Fibroblast of lung (primary cell): ENCODE measurements at places on chromosomes 16 and 17.

GRCh38 chr16:84084570-84085270, 32.0 kb downstream of the MBTPS1 start:
- peak; percentile 68 for DNase-seq

- DNase-seq: no peak
Observed at GRCh38 chr17:68785565-68786486, 169.4 kb downstream of the ABCA8 start.

DNA sequence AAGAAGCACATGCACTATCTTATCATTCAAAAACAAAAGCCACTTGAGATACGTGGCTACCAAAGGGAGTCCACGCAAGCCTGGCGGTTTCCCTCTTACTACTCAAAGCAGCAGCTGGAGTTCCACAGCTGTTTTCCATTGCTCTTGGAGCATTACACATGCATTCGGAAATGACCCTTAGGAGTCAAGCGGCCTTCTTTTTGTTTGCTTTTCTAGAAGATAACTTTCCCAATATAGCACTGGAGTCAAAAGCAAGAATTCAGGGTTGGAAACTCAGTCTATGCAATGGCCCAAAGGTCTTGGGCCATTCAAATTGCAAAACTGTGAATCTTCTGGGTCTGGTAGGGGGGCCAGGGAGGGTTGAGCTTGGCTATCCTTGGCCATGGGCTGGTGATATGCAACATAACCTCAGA, 97.8 kb upstream of the MAF start:
- DNase-seq: peak; percentile 98

DNA sequence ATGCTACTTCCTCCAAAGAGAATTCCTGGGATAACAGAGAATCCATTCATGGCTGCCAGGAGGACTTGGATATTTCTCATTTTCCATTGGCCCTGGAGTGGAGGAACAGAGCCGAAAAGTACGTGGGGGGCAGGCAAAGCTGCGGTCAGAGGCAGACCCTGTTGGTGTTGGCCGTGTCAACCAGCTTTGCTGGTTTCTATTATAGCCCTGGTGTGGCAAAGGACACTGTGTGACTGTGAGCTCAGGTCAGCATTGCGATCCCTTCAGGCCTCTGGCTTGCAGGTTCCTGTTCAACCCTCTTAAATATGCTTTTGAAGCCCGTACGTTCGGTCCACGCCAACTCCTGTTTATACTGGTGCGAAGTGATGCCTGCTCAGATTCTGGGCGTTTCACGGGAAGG, 596.2 kb downstream of the MAF start:
- no peak for DNase-seq

DNA sequence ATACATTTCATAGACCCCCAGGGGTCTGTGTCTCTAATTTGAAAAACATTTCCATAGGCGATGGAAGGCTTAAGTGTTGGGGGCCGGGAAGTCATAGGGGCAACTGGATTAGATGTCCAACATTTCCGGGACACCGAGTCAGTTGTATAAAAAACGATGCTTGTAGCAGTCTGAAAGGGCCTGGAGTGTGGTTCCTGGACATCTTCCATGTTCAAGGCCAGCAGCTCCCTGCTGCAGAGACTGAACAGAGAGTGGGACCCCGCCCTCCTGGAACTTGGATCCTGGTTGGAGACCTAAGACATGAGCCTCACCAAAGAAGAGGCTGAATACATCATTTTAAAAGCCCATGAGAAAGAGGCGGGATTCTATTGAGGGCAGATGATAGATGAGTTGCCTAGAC, 82.0 kb upstream of the ZNF423 start:
- DNase-seq: no peak

DNA sequence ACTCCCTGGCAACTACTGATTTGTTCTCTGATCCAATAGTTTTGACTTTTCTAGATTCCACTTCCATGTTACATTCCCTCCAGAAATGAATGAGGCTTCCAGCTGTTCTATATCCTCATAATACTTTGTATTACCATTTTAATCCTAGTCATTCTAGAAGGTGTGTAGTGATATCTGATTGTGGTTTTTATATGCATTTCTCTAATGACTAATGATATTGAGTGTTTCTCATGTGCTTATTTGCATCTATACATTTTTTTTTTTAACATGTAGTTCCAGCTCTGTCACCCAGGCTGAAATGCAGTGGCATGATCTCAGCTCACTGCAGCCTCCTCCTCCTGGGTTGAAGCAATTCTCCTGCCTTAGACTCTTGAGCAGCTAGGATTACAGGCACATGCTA, 7.3 kb downstream of the ADGRG5 start:
- no peak for DNase-seq

GRCh38 chr17:50452630-50453300, 15.9 kb downstream of the CHAD start:
- DNase-seq: no peak

GRCh38 chr16:23367988-23368387, 65.9 kb downstream of the SCNN1B start:
- no peak for DNase-seq

DNA sequence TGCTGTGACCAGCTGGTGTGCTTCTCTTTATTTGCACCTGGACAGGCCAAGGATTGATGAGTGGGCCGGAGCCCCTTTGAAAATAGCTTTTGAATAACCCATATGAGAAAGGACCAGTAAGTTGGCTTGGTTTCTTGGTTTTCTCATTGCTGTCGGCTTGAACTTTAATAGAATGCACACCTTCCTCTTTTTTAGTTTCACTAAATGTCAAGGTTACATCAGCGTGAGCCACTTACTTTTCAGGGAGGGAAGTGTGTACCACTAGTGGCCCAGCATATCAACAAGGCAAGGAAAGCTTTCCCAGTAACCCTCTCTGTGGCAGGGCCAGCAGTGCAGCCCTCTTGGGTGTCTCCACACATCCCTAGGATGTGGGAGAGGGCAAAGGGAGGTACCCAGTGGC, 433.3 kb downstream of the CA10 start:
- DNase-seq: no peak

DNA sequence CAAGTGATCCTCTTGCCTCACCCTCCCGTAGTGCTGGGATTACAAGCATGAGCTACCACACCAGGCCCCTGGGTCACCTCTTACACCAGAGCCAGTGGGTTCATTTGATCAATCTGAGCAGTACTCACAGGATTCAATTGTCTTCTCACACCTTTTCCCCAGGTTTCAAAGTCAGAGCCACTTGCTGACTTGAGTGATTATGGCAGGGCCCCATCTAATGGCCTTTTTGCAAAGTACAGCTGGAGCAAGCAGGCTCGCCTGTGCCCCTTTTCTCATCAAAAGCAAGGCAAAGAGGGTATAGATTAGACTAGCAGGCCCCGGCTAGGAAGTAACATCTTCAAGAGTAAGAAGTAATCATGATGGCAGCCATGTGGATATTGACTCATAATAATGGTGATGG, 114.8 kb upstream of the NOL11 start:
- peak; percentile 41 for DNase-seq

- DNase-seq: peak; percentile 12
Observed at GRCh38 chr16:79074951-79075350, 525.6 kb downstream of the MAF start.

- DNase-seq: no peak
Observed at GRCh38 chr16:30546115-30546514, 11.5 kb upstream of the ZNF747 start.

DNA sequence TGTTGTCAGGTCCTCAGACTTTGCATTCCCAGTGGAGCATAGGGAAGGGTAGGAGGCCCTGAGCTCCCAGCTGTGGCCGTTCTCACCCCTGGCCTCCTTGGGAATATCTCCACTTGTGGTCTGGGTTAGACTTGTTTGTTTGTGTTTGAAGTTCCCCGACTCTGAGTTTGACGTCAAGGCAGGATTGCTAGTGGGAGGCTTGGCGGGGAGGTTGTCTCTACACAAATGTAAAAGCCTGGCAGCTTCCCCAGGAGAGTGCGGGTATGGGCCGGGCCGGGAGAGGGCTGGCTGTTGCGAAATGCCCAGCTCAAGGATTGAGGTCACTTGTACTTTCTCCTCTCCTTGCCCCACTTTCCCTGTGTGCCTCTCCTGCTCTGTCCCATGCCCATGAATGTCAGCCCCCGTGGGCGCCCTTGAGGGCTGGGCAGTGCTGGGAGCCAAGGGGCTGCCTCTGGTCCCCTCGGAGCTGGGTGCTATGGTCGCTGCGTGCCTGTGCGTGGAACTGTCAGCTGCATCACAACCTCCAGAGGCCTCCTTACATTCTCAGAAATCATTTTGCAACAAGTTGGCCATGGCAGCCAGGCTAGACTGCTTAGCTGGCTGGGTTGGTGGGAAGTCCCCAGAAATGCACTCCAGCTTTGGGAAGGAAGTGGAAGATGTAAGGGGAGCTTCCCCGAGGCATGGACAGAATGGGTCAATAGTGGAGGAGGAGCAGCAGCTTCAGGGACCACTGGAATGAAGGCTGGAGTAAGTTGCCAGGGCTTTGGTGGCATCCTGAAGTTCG, 84.3 kb downstream of the KSR1 start:
- DNase-seq: peak; percentile 100

DNA sequence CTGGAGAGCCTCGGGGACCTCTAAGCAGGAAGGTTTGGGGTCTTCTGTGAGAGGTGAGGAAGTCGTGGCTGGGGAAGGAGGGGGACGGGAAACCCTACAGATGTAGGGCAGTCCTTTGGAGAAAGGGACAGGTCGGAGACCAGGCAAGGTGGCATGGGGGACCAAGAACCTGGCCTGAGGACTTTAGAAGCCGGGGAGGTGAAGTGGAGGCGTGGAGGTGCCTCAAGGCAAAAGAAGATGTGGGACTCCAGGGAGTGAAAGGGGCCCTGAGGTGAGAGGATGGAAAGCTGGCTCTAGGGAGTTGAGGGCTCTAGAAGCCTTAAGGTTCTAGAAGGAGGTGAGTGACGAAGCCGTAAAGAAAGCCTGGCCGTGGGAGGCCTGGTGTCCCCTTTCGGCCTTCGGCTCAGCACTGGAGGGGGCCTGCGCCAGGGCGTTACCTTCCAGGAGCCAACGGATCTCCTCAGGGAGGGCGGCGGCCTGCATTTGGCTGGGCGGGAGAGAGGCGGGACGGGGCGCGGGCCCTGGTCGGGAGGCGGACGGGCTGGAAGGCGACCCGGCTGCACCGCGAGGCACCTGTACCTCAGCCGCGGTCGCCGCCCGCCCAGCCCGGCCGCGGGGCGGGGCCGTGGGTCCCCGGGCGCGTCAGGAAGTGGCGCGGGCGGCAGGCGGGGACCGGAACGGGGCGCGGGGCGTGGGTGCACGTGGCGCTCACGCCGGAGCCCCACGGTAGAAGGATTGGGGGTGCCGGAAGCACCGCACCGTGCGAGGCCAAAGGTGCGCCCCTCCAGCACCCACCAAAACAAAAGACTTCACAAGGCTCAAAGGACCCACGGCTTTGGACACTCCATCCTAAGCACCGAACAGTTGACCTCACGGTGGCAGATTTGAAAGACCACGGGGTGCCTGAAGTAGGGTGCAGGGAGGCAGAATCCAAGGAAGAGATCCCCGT, at the start of gene SKAP1:
Gene SKAP1, minus strand, starts transcription at position 577 of the 949 bp plus-strand sequence.
- no peak for DNase-seq

DNA sequence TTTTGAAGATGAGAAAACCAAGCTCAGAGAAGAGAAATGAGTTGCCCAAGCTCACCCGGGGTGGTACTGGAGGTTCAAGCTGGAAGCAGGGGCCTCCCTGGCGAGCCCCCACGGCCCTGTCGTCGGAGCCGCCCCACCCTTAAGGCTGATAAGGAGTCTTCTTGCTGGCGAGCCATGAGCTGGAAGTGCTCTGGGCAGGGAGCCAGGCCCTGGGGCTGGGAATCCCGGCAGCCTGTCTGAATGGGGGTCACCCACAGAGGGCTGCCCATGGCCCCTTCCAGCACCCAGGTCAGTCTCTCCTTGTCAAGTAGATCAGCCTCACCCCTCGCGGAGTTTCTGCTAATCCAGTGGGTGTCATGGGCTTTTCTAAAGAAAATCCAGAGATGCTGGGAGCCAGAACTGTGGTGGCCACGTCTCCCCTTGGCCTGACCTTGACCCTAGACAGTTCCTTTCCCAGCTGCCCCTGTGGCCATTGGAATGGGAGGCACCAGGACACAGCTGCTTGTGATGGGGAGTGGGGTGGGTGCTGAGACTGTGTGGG, 1.2 kb upstream of the P2RX1 start:
- DNase-seq: peak; percentile 47

DNA sequence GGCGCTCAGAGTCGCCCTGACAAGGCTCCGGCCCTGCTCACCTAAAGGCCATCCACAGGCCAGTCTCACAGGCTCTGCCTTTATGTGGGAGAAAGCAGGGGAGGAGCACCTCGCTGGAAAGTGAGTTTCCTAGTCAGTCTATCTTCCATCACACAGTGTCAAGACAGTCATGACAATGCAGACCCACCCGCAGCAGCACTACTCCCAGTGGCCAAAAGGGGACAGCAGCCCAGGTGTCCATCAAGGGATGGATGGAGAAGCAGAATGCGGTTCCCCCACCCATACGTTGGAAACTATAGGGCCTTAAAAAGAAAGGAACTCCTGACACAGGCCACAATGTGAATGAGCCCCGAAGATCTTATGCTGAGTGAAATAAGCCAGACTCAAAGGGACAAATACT, 226.8 kb downstream of the ENGASE start:
- no peak for DNase-seq

DNA sequence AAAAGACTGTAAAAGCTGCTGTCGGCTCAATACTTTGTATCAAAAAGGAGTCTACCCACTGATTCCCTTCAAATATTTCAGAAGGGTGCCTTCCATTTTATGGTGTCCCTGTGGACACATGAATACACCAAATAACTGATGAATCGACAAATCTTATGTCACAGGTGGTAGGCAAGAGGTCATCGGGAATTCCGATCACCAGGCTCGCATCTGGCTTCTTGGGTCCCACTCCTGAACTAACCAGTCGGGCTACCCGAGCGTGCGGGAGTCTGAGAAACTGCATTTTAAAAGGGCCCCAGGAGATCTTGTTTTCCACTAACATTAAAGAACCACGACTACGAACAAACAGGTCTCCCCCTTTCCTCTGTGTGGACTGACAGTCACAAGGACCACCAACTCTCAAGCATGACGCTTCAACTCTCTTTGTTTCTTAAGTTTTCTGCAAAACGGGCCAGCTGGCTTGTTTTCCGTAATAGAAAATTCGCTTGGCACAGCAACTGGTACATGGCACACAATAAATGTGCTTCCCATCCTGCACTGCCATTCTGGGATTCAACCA, 873 bp downstream of the PSME3IP1 start:
- DNase-seq: no peak

- no peak for DNase-seq
Observed at GRCh38 chr17:50946223-50946890, 80.2 kb upstream of the TOB1 start.

- no peak for DNase-seq
Observed at GRCh38 chr16:70754371-70754770, 46.6 kb downstream of the VAC14 start.
